ENCODE measurements at places on chromosomes 16 and 17.

GRCh38 chr16:19138601-19139000, 24.8 kb downstream of the ITPRIPL2 start:
- DNase-seq, result no peak

DNA sequence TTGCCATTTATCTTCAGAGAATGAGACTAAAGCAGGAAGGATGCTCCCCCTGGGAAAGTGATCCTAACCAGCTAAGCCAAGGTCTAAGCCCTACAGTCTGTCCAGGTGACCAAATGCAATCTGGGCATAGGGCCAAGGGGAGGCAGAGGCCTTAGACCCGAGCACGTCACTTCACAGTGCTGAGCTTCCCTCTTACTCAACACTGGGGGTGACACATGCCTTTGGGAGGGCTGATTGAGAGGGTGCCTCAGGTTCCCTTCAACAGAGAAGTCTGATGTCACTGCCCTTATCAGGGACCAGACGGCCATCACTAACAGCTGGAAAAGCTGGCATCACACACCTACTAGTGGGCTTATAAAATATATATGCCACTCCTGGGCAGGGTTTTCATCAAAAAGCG, 4.0 kb downstream of the CIAO2B start:
- DNase-seq, result no peak

- DNase-seq, result no peak
Observed at GRCh38 chr16:29745853-29746345, at the start of gene C16orf54. C16orf54 (minus strand) TSS chr16:29745990; CDS start chr16:29744951, 1,039 bp downstream.

GRCh38 chr16:87939562-87940423, 3.5 kb upstream of the CA5A start:
- DNase-seq, result no peak

DNA sequence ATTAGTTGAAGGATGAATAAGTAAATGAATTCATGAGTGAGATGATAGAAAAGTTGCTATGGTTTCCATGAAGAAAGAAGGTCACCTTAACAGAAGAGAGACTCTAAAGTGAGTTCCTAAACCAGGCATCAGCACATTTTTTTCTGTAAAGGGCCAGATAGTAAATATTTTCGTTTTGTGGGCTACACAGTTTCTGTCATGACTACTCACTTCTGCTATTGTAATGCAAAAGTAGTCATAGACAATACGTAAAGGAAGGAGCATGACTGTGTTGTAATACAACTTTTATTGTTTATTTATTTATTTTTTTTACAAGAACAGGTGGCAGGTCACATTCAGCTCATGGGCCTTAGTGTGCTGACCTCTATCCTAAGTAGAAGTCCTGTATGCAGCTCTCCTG, 426.1 kb upstream of the DYNLRB2 start:
- no peak for DNase-seq

DNA sequence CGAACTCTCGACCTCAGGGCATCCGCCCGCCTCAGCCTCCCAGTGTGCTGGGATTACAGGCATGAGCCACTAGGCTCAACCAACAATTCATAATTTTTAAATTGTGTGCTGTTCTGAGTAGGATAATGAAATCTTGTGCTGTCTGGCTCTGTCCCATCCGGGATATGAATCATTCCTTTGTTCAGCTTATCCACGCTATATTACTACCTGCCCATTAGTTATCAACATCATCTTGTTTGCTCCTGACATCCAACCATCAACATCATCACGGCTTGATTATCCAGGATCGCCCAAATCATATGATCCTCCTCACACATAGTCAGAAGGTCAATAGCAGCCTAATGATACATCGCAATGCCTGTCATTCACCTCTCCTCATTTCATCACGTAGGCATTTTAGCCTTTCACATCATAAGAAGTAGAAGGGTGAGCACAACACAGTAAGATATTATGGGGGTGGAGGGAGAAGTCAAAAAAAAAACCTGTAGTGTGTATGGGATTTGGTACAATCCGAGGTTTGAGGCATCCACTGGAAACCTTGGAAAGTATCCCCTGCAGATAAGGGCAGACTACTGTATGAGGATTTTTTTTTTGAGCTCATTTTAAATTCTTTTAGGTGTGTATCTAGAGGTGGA, 77.0 kb upstream of the SIAH1 start:
- DNase-seq, result no peak

GRCh38 chr16:1244881-1245280, 4.4 kb downstream of the TPSAB1 start:
- DNase-seq, result no peak

GRCh38 chr17:43917348-43918025, 10.2 kb upstream of the MPP2 start:
- DNase-seq, result no peak

DNA sequence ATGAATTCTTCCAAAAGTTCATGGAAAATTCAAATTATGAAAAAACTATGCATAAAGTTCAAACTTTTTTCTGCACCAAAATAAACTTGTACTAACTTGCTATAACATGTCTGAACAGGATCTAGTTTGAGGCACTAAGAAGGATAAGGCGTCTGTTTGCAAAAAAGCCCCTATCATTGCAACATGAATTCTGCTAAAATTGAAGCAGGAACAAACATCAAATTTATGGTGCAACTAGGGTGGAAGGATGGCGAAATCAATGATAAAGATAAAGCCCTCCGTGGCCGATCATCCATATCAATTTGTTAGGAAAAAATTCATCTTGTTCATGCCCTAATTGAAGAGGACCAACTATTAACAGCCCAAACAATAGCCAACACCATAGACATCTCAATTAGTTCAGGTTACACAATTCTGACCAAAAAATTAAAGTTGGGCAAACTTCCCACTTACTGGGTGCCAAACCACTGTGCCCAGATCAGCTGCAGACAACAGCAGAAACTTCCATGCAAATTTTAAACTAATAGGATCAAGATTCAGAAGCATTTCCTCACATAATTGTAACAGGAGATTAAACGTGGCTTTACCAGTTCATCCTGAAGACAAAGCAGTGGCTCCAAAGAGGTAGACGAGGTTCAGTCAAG, 12.9 kb downstream of the IL21R start:
- DNase-seq, result no peak

GRCh38 chr17:17055286-17056155, 13.3 kb downstream of the MPRIP start:
- no peak for DNase-seq

DNA sequence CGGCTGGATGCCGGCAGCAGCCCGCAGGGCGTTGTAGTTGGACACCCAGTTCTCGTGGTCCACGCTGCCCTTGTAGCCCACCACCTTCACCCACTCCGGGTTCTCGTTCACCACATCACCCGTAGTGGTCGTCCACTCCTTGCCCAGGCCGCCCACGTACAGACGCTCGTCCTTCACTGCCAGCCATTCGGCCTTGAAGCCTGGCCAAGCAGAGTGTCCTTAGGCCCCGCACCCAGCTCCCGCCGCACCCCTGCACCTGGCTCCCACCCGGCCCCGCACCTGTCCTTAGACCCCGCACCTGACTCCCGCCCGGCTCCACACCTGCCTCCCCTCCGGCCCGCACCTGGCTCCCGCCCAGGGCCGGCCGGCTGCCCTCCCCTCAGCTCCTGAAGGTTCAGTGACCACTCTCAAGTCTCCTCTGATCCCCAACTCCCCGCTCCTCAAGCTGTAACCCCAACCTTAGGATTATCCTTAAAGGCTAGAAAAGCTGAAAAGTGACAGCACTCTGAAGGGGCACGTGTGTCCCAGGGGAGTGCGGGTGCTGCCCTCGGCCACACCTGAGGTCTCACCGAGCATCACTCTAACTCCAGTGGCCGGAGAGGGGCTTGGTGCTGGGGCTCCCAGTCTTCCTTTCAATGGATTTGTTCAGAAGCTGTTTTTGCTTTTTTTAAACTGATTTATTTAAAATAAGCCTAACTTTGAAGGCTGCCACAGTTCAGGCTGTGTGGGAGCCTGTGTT, 14.4 kb downstream of the CANT1 start:
- DNase-seq, result no peak

DNA sequence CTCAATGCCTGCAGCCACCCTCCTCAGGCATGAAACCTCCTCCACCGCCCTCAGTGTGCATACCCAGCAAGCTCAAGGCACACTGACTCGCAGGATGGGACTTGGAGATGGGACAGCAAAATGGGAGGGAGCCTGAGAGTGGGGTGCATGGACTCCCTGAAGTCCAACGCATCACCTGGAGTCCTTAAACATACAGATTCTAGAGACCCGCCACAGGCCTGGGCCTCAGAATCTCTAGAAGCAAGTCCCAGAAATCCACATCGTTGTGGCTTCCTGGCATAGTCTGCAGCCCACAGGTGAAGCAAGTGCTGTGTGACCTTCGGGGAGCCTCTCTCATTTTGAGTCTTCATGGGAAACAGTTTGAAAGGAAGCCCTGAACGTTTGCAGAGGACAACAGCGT, 3.6 kb upstream of the TBX21 start:
- DNase-seq, result no peak

- no peak for DNase-seq
Observed at GRCh38 chr16:89749637-89750036, 28.3 kb downstream of the ZNF276 start.

- DNase-seq, result no peak
Observed at GRCh38 chr16:14193316-14193871, 122.3 kb downstream of the MRTFB start.

DNA sequence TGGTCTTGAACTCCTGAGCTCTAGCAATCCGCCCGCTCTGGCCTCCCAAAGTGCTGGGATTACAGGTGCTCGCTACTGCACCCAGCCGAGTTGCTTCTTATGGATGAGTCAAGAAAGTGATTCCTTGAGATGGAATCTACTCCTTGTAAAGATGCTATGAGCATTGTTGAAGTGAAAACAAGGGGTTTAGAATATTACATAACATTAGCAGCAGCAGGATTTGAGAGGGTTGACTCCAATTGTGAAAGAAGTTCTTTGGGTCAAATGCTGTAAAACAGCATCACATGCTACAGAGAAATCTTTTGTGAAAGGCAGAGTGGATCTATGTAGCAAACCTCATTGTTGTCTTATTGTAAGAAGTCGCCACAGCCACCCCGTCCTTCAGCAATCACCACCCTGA, 72.7 kb downstream of the NT5M start:
- DNase-seq, result no peak

GRCh38 chr17:39543664-39544063, 64.1 kb downstream of the NEUROD2 start:
- DNase-seq, result no peak
